Stimulated activated CD4-positive, alpha-beta T cell treated with anti-CD3 and anti-CD28 coated beads, Interleukin-1b, Interleukin-23, amount 100 ng/mL, for 1 hour (primary cell): ENCODE measurements at places on chromosomes 3 and 15.

GRCh38 chr15:75669191-75669878 is 21.6 kb downstream of the SNX33 start:
- DNase-seq: no peak

DNA sequence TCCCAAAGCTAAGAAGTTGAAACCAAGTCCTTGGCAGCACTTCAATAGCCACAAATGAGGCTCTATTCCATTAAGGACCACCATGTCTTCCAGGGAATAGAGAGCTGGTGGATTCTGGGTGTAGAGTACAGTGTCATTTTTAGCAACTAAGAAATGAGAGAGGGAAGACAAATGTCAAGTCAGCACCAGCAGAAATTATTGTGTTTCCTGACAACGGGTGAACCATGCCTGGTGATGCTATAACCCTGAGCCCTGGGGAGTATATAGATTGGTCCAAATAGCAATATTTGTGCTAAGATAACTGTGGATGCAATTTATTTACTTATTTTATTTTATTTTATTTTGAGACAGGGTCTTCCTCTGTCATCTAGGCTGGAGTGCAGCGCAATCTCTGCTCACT is 305.6 kb upstream of the WNT5A start:
- DNase-seq: no peak

- no peak for DNase-seq
These were observed 175.9 kb downstream of the USP13 start for GRCh38 chr3:179828738-179829137.

DNA sequence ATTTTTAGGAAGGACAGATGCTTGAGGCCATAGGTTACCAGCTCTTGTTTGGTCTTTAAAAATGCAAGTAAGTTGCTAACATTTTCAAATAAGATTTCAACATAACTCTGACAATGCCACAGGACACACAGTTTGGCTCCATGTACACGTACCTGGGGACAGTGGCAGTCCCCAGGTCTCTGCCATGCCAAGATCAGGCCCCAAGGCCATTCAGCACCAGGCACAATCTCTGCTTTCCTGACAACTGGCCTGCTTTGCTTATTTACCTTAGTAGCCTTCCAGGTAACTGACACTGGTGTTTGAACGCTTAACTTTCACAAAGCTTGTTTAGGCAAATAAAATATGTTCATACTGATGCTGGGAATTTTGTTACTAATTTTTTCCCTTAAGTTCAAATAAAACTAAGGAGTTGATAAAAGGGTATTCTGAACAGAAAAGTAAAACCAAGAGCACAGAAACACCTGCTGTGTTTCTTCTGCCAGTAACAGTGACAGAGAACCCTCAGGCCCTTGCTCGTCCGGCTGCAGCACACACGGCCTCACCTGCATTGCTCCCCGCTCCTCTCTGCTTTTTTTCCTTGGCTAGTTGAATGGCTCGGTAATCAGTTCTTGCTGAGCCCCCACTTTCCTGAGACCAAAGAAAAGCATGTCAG is 16.5 kb downstream of the ZXDC start:
- DNase-seq: no peak

DNA sequence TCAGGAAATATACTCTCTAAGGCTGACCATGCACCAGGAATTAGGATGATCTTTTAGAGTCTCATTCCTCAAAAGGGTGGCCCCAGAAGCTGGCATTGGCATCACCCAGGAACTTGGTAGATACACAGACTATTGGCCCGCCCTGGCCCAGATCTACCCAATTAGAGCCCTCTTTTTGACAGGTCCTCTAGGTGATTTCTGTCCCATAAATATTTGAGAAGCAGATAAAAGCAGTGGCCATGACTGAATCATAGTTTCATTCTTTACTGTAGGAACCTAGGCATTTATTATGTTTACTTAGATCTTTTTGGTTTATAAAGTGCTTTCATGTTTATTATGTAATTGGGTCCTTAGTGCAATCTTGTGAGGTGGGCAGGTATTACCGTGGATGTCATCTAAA is 7.6 kb downstream of the TLNRD1 start:
- no peak for DNase-seq

- no peak for DNase-seq
These were observed 280.7 kb upstream of the TLE3 start for GRCh38 chr15:70378126-70379031.

GRCh38 chr15:73983211-73983727 is 8.8 kb downstream of the STOML1 start:
- DNase-seq: no peak

- no peak for DNase-seq
These were observed 1.7 kb downstream of the BNC1 start for GRCh38 chr15:83282776-83283137.

GRCh38 chr3:189071446-189071845 is 100.3 kb upstream of the TPRG1 start:
- DNase-seq: no peak

GRCh38 chr3:168063122-168063521 is 32.6 kb downstream of the GOLIM4 start:
- DNase-seq: no peak

DNA sequence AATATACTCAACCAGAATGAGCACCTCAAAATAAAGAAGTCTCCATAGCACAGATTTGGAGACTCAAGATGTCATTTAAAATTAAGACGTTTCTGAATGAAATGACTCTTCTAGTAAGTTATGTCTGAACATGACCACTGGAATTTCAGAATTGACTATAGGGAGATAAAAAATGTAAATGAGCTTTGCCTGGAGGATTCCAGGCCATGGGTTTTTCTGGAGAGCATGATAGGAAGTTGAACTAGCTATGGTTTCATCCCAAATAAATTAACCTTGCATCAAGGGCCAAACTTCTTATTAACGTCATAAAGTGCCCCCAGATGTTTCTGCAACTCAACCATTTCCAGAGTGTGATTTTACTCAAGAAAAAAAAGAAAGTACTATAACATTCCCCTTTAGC is 222.6 kb upstream of the NR2F2 start:
- no peak for DNase-seq

DNA sequence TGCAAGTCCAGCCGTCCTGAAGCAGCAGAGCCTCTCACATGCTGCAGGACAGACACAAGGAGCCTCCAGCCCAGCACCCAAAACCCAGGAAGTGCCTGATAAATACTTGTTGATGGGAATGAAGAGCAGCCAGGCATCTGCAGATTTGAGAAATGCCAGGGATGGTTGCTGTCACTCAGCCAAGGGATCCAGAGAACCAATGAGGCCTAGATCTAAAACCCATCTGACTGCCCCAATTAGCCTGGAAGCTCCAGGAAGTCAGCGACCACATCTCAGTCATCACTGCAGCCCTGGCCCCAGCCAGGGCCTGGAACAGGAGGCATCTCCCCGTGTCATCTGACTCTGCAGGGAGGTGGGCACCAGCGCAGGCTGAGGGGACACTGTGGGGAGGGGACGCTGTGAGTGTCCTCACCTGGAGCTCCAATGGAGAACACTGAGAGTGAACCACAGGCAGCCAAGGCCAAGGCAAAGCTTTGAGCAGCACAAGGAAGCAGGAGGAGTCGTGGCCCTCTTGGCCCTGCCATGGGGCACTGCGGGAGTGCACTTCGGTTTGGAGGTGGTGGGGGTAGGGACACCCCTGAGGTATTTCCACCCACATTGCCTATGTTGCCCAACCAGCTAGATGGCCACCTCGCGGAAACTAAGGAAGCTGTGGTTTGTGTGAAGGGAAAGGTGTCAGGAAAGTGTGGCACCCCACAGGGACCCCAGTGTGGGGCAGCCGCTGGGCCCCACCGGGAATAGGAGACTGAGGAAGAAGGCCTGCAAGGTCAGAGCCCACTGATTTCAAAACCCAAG is 229.5 kb downstream of the VPS13C start:
- DNase-seq: no peak

GRCh38 chr3:122391681-122392446 is 7.9 kb downstream of the FAM162A start:
- DNase-seq: no peak

- DNase-seq: no peak
These were observed 26.3 kb downstream of the LINGO1 start for GRCh38 chr15:77606142-77607034.
